ENCODE measurements at places on chromosomes 5 and 9. TPM values are rescaled to one million over a fixed set of nuclear protein-coding genes. Genes with fewer than 3 reads are reported as not detected.

WNT8A gene
- total RNA-seq = not detected

GFI1B gene
- total RNA-seq = not detected

MLANA gene
- total RNA-seq = not detected

TRAF2 gene
- 14.3 TPM for total RNA-seq

IFNA13 gene
- total RNA-seq = not detected
